MG63 (cell line): ENCODE measurements at places on chromosomes 3 and 15. TPM values are rescaled to one million over a fixed set of nuclear protein-coding genes. Genes with fewer than 3 reads are reported as not detected.
A peak's percentile ranks its signal among the peaks of the same experiment; 100 is the strongest.

Gene CX3CR1
- not detected in 2 replicates for total RNA-seq

Gene FOXB1
- not detected in 2 replicates for total RNA-seq

Gene XCR1
- not detected in 2 replicates for total RNA-seq

Gene SLC9C1
- total RNA-seq: not detected in 2 replicates

Gene KIF7
- 27.4 and 42.1 TPM in 2 replicates for total RNA-seq

Gene SV2B
- not detected in 2 replicates for total RNA-seq

Gene ITIH3
- total RNA-seq: not detected in 2 replicates

Gene ZIC4
- 1.5 and 2.2 TPM in 2 replicates for total RNA-seq

Gene THAP10
- total RNA-seq: 5.6 and 8.9 TPM in 2 replicates

Gene LSAMP
- total RNA-seq: 0.16 and 1.2 TPM in 2 replicates

DNA sequence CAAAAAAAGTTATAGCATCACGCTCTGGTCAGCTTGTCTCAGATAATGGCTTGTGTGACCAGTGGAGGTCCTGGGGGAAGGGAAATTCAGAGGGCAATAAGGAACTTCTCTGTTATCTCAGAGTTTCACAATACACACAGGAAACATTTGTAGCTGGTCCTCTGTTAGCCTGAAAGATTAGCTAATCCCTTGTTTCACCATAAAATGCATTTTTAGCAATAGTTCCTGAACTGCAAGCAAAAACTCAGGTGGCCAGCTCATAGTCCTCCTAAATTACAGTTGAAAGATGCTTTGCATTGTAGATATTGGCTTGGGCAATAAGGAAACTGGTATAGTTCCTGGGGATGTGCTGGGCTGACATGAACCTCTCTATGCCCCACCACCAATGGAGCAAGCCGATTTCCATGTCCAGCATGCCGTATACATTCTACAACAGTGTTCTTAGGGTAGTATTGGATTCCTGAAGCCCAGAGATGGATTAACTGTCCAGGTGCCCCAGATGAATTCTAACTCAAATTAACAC is 141.5 kb upstream of the TBL1XR1 start:
- no peak for DNase-seq

GRCh38 chr3:14884665-14885064 is 62.7 kb upstream of the NR2C2 start:
- no peak for DNase-seq

GRCh38 chr3:71734881-71735280 is 9.7 kb upstream of the EIF4E3 start:
- DNase-seq: no peak

DNA sequence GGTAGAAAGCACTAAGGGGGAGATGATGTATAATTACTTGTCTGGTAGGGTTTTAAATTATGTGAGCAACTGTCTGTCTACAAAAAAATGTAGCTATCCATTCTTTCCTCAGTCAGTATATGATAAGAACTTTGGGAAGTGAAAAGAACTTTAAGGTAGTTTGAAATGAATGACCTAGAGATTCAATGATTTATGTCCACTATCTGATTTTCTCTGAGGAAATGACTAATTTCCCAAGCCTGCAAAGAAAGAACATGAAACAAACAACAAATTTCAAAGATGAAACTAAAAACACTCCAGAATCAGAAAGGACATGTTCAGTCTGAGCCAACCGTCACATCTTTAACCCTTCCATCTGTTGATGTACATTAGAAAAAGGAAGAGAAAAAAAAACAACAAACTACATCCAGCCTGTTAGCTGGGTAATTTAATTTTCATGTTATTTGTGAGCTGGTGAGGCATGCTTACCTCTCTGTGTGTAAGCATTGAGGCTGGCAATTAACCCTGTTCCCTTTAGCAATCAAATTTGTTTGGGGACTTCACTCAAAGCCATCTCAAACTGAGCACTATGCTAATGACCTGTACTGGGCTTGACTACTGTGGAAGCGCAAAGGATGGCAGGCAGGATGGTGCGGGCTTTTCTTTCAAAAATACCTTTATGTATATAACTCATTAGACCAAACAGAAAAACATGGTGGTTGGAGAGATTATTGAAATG is 220.1 kb downstream of the TUSC7 start:
- no peak for DNase-seq

DNA sequence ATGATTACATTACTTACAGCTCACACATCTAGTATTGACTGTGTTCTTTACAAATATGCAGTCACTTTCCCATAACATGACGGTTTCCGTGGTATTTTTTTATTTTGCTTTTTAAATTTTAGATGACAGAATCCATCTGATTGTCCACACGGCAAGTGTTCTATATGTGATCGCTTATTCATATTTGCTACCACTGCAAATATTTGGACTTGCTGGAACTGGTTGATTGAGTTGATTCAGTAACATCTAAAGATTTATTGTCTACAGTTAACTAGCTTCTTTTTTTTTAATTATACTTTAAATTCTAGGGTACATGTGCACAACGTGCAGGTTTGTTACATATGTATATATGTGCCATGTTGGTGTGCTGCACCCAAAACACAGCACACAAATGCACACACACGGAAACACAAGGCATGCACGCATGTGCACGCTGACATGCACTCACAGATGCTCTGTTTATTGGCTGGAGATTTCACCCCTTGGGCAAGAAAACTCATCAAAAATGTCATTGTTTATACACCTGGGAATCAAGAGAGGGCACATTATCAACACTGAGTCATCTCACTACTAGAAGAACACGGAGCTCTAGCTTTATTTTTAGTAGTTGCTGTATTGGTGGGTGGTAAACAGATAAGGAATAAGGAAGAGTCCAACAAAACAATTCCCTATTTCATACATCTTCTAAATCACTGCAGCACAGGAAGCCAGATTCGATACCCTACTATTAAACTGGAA is 16.4 kb downstream of the ARRDC4 start:
- DNase-seq: no peak

- peak; percentile 17 for DNase-seq
Measured at GRCh38 chr3:156615592-156616173, 58.7 kb upstream of the TIPARP start.

- peak; percentile 86 for DNase-seq
Measured at GRCh38 chr3:9036404-9037131, 73.3 kb upstream of the RAD18 start.

DNA sequence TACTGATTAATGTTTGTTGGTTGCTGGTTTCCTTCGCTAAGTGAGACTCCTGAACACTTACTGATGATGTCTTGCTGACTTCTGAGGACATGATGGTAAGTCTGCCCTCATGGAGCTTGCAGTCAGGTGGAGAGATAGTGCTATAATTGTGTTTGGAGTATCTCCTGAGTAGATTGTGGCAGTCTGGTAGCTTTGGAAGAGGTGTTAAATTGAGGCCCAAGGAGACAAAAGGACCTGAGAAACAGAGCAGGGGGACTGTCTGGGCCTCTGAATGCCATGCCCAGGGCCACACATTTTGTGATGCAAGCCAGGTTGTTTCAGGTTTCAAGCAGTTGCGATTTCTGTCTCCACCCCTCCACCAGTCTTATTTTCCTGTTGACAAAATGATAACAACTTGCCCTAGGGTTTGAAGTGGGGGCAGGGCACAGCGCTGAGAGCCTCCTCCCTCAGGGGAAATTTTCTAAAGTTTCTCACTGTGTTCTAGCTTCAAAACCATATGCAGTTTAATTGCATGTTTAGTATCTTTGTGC is 16.7 kb downstream of the SMAD3 start:
- no peak for DNase-seq

GRCh38 chr3:115228266-115228665 is 81.2 kb upstream of the ZBTB20 start:
- no peak for DNase-seq

DNA sequence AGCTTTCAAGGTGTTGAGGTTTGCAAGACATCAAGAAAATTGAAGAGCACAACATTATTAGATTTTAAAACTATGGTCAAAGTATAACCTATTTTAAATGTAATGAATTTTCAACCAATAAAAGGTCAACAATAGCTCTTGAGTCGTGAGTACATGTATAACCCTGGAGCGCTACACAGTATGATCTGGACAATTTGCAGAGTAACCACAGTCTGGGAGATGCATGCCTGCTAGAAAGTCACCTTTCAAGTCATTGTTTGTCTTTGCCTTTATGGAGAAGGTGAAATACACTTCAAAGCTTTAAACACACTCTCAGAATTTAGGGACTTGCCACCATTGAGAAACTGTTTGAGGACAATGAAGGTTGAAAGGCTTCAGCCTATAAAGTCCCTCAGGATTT is 112.6 kb upstream of the ALCAM start:
- DNase-seq: no peak

DNA sequence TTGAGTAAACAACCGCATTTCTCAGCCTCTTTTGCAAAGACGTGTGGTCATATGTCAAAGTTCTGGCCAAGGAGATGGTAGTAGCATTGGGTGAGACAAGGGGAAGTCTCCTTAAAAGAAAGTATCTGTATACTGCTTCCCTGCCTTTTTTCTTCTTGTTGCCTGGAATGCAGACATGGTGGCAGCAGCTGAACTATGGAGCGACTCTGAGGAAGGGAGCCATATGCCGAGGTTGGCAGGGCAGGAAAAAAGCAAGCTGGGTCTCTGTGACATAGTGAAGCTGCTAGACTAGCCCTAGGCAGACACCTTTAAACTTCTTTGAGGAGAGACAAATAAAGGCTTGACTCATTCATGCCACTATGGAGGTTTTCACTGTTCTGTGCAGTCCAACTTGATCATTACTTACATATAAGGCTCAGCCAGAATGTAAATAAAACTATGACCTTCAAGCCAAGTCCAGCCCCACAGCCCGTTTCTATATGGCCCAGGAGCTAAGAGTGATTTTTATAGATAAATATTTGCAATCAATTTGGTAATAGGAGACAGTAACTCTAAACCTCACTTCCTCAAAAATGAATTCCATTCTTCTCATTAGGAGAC is 30.6 kb upstream of the PRICKLE2 start:
- DNase-seq: no peak

- DNase-seq: no peak
Measured at GRCh38 chr15:40103864-40104271, 4.8 kb downstream of the BMF start.

- DNase-seq: no peak
Measured at GRCh38 chr3:72579581-72580245, 268.5 kb downstream of the SHQ1 start.

GRCh38 chr3:171176244-171176933 is 149.9 kb upstream of the SLC2A2 start:
- no peak for DNase-seq

DNA sequence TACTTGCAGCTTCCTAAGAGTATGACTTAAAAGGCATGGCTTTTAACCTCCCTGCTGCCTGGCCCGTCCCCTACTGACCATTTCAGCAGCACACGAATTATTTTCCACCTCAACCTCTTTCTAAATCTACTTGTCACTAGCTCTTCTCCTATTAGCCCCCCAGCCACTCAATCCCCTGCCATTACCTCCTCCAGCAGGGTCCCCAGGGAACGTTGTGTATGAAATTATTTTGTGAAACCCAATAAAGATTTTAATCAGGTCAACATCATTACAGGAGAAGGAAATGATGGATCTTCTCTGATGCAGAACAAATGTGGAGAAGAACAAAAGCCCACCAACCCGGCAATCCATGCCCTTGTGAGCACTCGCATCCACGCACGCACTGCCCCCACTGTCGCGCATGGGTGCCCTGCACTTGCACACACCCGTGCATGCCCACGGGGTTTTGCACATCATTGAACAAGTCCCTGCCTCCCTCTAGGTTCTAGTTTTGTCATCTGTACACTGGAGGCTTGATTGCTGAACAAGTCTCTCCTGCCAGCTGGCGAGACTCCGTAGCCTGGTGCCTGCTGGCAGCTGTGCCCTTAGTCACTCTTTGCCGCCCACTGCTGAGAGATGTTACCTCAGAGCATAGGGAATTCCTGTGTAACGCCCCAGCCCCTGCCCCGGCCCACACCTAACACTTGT is 51.6 kb downstream of the LINGO1 start:
- peak; percentile 90 for DNase-seq

- DNase-seq: no peak
Measured at GRCh38 chr15:52164631-52165265, 26.4 kb downstream of the GNB5 start.

DNA sequence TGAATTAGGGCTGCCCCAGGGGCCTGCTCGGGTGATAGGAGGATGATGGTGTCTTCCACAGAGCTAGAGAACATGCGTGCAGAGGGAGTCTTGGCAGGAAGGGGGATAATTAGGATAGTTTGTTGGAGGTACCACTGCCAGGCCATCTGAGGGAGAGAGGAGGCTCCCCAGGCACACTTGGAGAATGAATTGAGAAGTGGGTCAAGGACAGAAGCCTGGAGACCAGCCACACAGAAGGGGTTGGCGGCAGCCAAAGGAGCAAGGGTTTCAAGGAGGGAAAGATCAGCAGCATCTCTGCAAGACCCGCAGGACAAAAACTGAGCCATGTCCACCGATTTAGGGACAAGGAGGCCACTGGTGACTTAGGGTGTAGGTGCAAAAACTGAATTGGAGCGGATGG is 6.9 kb downstream of the SLC28A1 start:
- no peak for DNase-seq

DNA sequence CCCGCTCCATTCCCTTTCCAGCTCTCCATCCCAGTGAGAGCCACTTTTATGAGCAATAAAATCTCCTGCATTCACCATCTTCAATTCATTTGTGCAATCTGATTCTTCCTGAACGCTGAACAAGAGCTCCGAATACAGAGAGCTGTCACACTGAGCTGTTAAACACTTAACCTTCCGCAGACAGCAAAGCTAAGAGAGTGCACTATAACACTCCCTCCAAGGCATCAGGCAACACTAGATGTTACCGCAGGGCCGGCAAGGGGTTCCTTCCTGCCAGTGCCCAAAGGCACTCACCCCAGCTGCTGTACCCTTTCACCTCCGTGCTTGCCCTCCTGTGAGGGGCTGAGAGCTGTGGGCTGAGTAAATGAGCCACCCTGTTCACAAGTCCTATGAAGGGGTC is 85.6 kb downstream of the BCHE start:
- DNase-seq: no peak

DNA sequence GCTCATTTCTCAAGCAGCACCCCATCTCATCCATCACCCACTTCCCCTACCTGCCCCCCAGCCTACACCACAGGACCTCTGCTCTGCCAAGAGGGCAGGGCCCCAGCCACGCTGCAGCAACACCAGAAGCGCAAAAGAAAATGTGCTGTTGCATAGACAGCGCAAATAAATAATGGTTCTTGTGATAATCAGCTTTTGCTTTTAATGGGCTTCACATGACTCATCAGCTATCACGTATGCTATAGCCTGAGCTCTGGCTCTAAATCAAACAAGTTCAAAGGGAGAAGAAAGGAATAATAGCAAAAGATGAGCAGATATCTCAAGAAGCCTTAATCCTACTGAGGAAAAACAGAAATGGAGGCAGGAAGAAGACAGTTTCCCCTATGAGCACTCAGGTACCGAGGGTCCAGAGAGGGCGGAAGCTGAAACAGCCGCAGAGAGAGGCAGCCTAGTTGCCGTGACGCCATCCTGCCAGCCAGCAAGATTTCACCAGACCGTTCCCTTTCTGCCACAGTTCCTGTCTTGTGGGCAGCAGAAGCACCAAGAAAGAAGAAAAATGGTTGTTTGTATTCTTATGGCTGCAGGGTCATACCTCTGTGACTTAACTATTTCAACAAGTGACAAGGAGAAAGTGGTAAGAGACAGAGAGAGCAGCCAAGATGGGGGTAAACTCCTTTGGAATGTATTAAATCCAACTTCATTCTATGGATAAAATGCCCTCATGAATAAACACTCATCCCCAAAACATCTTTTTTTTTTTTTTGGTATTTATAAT is 22.0 kb downstream of the RAB27A start:
- DNase-seq: no peak
